ENCODE measurements at places on chromosomes 1 and 21. TPM values are rescaled to one million over a fixed set of nuclear protein-coding genes. Genes with fewer than 3 reads are reported as not detected.

DNA sequence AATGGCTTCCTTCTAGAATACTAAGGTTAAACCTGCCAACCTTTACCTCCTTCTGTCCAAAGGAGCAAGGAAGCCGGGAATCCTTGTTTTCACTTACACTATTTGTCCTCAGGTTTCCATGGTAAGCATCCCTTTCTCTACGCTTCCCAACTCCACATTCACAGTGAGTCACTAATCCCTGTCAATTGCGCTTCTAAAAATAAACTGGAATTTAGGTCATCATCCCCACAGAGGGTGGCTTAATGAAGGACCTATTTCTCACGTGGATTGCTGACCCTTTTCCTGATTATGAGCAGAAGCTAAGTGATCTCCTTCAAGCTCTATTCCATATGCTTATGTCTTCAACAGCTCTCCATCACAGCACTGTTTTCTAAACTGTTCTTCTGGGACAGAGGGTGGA, 39.9 kb upstream of the ABCA4 start:
- DNase-seq, result no peak

DNA sequence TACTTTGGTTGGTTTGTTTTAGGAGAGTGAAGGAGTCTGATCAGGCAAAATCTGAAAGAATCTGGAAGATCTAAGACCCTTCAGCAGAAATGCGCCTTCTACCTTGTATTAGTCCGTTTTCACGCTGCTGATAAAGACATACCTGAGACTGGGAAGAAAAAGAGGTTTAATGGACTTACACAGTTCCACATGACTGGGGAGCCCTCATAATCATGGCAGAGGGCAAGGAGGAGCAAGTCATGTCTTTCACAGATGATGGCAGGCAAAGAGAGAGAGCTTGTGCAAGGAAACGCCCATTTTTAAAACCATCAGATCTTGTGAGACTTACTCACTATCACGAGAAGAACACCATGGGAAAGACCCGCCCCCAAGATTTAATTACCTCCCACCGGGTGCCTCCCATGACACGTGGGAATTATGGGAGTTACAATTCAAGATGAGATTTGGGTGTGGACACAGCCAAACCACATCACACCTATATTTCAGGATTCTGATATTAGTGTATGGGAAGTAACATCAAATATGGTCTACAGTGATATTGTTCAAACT, 99.3 kb downstream of the GLUL start:
- DNase-seq, result no peak

DNA sequence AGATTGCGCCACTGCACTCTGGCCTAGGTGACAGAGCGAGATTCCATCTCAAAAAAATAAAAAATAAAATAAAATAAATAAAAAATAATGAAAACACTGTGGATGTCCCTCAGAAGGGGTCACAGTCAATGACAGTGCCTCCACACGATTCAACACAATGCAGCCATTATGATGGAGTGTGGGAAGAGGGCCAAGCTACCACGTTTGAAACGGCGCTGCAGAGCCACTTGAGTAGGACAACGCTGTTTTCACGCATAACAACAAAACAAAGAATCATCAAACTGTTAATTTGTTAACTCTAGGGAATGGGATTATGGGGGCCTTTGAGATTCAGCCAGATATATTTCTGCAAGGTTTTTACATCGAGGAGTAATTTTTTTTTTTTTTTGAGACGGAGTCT, 36.5 kb downstream of the NKAIN1 start:
- no peak for DNase-seq

GRCh38 chr1:220271706-220272046, 577 bp downstream of the RAB3GAP2 start:
- no peak for DNase-seq

- DNase-seq, result peak; percentile 3
Observed at GRCh38 chr1:63368131-63368530, 704 bp downstream of the ALG6 start.

IGSF21 gene
- polyA plus RNA-seq, result not detected
